ENCODE measurements at places on chromosomes 6 and 20. TPM values are rescaled to one million over a fixed set of nuclear protein-coding genes. Genes with fewer than 3 reads are reported as not detected.

The TGM3 gene
- not detected for total RNA-seq

- no peak for DNase-seq
Measured at GRCh38 chr20:38825901-38826625, 20.6 kb downstream of the PPP1R16B start.

DNA sequence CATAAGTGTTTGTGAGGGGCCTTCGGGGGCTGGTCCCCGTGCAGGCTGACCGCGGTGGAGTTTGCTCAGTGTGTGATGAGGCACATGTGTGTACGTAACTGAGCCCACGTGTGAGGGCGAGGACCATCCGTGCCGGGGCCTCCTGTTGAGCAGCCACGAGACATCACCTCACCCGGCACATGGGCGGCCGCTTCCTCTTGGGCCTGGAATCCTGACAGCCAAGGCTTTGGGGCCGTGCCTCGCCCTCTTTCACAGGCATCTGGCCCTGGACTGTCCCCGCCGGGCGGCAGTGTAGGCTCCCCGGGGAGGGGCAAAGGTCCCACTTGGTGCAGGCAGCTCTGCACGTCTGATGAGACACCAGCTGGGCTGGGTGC, 202.3 kb downstream of the DLL1 start:
- no peak for DNase-seq

- no peak for DNase-seq
Measured at GRCh38 chr20:10928841-10929421, 255.1 kb upstream of the JAG1 start.

The CCN6 gene
- not detected for total RNA-seq

DNA sequence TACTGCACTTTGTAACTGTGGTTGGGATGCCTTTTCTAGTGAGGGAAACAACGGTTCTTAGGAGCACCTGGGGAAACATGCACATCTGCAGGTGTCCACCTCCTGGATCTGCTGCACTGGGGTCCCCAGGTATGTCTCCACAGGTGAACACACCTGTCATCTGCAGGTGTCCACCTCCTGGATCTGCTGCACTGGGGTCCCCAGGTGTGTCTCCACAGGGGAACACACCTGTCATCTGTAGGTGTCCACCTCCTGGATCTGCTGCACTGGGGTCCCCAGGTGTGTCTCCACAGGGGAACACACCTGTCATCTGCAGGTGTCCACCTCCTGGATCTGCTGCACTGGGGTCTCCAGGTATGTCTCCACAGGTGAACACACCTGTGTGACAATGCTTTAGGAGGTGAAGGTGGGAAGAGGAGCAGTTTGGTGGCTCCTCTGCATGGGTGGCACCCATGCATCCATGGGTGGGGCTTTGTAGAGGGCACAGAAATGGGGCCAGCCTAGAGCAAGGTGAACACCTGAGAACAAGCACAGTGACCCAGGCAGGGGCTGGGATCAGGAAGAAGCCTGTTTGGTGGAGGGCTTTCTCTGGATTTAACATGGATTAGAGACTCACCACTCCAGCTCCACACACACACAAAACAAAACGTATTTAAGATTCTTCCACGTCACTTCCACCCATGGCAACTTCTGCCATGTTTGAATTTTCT, 206.0 kb upstream of the CDH4 start:
- no peak for DNase-seq

GRCh38 chr6:69865126-69865525, 1.2 kb upstream of the COL19A1 start:
- no peak for DNase-seq

The HLA-DRB5 gene
- 174 TPM for total RNA-seq

The PARD6B gene
- total RNA-seq = 6.0 TPM

DNA sequence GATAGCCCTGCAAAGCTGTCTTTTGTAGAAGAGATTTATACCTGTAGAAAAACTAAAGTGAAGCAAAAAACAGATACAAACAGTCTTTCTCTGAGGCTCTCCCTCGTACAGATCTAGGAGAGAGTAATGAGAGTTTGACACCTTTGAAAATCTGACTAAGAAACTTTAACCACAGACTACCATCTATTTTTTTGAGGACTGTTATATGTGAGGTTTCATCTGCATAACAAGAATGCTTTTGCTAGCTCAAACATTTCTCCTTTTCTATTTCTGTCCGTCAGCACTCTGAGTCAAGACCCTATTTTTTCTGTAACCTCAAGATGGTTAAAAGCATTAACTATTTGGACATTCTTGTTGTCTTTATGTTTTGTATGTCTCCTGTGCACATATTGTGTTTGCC, 193.0 kb downstream of the BTBD3 start:
- DNase-seq = no peak

DNA sequence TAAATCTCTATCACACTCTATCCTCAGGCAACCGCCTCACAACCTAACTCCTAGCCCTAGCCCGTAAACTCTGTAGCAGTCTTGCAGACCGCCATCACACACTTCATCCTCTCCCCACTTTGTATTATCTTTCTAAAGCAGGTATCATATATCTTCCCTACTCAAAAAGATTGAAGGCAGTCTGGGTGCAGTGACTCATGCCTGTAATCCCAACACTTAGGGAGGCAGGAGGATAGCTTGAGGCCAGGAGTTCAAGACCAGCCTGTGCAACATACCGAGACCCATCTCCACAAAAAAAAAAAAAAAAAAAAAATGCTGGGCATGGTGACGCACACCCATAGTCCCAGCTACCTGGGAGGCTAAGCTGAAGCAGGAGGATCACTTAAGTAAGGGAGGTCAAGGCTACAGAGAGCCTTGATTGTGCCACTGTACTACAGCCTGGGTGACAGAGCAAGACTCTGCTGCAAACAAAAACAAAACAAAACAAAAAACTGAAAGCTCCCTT, 22.9 kb downstream of the RANBP9 start:
- DNase-seq = no peak

- DNase-seq = no peak
Measured at GRCh38 chr6:134956676-134957075, 6.8 kb upstream of the ALDH8A1 start.

GRCh38 chr20:9244811-9245210, 175.9 kb downstream of the PLCB4 start:
- no peak for DNase-seq

DNA sequence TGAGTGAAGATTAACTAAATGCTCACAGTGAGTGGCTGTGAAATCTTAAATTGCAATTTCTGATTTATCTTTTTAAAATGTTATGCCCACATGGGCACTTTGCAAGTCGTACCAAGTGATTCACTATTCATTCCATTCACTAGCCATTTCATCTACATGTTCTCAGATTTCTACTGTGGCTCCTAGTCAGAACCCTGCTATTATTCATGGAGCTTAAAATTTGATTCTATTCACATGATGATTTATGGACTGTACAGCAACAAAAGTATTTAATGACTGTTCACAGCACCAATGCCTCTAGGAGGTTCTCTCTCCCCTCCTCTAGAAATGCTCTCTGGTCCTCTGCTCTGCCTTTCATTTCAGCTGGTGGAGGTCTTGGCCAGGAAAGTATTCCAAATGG, 133.5 kb upstream of the MAP3K7 start:
- no peak for DNase-seq

- no peak for DNase-seq
Measured at GRCh38 chr20:54257071-54257816, 49.4 kb downstream of the PFDN4 start.

- DNase-seq = no peak
Measured at GRCh38 chr6:142863981-142864380, 81.0 kb downstream of the HIVEP2 start.

Measured in B cell (primary cell).